ENCODE measurements at places on chromosomes 4 and X. TPM values are rescaled to one million over a fixed set of nuclear protein-coding genes. Genes with fewer than 3 reads are reported as not detected.

The SRPX2 gene
- total RNA-seq, result not detected

The STAP1 gene
- 1.3 TPM for total RNA-seq

The PCYT1B gene
- total RNA-seq, result 0.13 TPM

The IQCM gene
- not detected for total RNA-seq

The FAM120C gene
- 6.7 TPM for total RNA-seq

Measured in K562 (cell line).